ENCODE measurements at places on chromosomes 2 and 18.

DNA sequence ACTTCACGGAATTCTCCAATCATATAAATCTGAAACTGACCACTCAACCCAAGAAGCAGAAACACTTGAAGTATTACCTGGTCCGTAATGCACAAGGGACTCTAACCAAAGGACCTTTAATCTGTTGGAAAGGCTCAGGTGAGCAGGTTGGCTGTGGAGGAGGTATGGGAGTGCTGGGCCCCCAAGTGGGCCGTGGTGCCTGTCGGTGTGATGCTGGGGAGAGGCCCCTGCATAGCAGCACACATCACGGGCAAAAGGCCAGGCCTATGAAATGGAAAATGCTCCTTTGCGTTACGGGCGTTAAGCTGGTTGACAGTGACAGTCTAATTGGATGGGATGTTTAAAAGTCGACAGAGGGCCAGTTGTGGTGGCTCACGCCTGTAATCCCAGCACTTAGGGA is 42.6 kb downstream of the GREB1 start:
- no peak for DNase-seq

DNA sequence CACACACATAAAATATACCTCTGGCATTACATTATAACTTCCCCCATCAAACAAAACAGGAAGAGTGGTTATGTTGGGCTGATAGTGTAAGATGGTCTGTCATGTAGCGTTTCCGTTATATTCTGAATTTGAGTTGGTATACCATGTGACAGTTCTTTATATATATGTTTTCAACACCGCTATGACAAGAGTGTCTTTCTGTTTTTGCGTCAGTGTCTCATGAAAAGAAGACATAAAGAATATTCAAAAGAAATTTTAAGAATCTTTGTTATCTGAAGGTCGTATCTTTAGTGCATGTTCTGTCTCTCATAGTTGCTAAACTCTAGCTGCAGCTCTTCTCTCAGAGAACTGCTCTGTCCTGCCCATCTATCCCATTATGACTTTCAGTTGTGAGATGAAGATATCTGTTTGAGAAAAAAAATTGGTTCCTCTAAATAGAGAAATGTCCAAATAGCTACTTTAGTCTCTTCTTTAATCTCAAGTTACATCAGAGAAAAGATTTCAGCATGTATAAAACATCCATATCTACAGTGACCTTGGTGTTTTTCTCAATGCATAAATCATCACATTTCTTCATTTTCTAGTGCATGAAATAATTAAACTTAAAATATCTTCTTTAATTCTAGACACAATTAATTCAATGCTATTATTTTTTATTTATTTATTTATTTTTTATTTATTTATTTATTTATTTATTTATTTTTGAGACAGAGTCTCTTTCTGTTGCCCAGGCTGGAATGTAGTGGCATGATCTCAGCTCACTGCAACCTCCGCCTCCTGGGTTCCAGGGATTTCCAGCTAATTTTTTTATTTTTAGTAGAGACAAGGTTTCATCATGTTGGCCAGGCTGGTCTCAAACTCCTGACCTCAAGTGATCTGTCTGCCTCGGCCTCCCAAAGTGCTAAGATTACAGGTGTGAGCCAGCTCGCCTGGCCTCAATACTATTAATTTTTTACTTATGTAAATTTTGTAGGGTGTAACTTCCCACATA is 24.3 kb upstream of the PSME4 start:
- no peak for DNase-seq

DNA sequence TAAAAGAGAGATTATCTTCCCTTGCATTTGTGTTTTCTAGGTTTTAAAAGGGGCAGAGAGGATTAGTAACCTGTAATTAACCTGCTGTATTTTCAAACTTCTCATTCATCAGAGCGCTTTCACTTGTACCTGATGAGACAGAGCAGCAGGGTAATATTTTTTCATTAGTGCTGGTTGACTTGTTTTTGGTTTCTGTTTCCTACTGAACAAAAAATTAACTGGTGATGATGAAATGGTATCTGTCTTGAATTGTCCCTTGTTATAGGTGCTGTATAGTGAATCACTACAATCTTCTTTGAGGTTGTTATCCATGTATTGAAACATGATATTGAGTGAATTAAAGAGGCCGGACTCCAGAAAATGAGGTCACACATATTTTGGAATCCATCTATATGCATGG is 37.9 kb downstream of the CDH20 start:
- DNase-seq = no peak

GRCh38 chr2:237735798-237736197 is 62.8 kb upstream of the RBM44 start:
- DNase-seq = no peak

DNA sequence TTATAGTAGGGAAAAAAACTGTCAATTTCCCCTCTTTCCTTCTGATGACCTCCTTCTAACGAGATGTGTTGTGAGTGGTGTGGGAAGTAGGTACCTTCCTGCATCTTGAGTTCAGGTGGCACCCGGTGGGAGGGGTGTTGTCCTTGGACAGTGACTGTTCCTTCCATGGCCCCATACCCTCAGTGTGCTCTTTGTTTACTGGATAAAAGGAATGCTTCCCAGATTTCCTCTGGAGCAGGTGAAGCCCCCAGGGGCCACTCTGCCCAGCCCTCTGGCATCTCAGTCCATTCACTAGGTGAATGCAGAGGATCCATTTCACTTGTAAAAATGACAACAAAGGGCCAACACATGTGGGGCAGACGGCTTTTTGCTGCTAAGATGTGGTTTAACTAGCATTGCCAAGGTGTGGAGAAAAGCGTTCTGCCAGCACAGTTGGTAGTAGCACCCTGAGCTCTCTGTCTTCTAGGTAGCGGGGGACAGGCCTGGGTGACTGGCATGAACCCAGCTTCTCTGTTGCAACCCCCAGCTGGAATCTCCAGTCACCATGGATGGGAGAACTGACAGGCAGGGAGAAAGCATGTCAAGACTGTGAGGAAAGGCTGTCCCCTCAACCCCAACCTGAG is 6.9 kb downstream of the GDF7 start:
- no peak for DNase-seq

Data from Peyer's patch (tissue), 4 donors.